ENCODE measurements at places on chromosomes 3 and 15.

GRCh38 chr15:78872155-78872971, at the start of gene MORF4L1:
Gene MORF4L1 (plus strand): TSS chr15:78872890. CDS start chr15:78873018, 128 bp downstream.
- peak; percentile 81 for DNase-seq

- DNase-seq, result peak; percentile 47
Measured at GRCh38 chr15:69997813-69998212, 99.9 kb downstream of the TLE3 start.

GRCh38 chr3:24601066-24601939, 106.7 kb upstream of the THRB start:
- no peak for DNase-seq

- no peak for DNase-seq
Measured at GRCh38 chr3:193677734-193678133, 84.7 kb downstream of the OPA1 start.

- DNase-seq, result no peak
Measured at GRCh38 chr3:158765518-158766205, 33.4 kb upstream of the RARRES1 start.

DNA sequence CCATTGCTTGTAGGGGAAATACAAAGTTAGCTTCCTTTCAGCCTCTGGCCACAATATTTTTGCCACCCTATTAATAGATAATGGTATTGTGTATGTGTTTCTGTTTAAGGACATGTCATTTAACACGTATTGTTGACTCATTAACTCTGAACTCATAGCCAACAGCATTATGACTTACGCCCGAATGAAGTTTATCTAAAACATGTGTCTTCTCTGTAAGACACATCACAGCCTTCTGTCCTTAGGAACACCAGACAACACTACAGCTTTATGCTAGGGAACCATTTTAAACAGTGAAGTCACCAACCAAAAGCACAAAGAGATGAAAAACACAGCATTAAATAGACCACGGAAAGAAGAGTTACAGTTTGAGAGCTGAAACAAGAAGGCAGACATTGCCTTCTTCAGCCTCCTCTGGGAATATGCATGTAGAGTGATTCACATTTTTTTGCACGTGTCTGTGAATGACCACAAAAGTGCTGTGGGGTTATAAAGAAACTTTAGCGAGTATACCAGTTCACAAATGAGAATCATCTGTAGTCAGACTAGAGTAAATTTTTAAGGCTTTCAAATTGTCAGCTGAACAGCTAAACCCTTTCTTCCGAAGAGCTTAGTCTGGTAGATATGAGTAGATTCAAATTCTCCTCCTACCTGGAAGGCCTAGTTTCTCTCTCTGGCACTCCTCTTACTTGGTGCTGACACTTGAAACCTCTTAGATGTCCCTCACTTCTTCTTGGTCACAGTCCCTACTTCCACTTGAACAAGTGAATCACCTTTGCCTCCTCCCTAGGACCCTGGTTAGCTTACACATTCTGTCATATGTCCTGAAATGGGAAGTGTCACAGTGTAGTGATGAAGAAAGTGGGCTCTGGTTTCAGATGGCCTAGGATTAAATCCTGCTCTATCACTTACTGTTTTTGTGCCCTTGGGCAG, 32.2 kb downstream of the MCTP2 start:
- no peak for DNase-seq

DNA sequence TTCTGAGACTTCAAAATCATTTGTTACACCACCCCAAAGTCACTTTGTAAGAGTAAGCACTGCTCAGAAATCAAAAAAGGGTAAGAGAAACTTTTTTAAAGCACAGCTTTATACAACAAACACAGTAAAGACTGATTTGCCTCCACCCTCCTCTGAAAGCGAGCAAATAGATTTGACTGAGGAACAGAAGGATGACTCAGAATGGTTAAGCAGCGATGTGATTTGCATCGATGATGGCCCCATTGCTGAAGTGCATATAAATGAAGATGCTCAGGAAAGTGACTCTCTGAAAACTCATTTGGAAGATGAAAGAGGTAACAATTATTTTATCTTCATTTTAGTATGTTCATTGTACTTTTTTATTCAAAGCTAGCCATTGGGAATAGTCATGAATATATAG, 32.6 kb downstream of the BLM start:
- no peak for DNase-seq

DNA sequence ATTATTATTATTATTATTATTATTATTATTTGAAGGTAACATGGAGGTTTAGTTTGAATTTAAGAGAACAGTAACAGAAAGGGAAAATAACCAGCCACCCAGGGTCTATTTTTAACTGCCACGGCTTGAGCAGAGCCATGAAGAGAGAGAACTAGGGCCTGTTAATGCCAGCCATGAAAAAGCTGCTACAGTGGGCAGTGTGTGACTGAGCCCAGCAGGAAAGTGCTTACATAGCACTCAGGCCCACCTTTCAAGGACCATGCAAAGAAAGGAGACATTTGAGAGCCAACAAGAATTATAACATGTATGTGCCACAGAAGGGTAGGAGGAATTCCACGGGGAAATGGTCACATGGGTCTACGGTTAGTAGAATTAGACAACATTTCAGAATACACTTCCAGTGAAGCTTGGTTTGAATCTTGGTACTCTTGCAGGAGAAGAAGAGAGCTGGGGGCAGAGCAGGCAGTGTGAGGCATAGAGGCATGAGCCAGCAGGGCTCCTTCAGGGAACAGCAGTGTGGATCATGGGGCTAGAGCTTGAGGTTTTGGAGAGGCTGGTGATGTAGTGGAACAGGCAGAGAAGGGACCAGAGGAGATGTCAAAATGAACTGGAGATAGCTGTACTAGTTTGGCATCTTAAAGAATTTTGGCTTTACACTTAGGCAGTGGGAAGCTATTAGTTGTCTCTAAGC, 140.7 kb downstream of the CMSS1 start:
- DNase-seq, result no peak

GRCh38 chr3:23481011-23481615, 278.0 kb downstream of the UBE2E2 start:
- DNase-seq, result no peak

DNA sequence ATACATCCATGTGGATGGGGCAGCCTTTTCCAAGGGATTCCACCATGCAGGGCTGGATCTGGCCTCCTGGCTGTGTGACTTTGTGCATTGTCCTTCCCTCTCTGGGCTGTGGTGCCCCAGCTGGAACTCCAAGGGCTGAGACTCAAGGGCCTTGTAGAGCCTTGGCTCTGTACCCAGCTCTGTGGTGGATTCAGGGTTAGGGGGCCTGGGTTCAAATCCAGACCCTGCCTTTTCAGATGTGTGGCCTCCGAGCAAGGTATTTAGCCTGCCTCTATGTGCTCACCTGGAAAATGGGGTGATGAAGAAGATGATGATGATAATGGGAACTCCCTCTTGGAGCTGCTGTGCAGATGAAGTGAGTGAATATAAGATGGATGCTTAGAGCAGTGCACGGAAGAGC, 161.9 kb downstream of the WNT7A start:
- no peak for DNase-seq

DNA sequence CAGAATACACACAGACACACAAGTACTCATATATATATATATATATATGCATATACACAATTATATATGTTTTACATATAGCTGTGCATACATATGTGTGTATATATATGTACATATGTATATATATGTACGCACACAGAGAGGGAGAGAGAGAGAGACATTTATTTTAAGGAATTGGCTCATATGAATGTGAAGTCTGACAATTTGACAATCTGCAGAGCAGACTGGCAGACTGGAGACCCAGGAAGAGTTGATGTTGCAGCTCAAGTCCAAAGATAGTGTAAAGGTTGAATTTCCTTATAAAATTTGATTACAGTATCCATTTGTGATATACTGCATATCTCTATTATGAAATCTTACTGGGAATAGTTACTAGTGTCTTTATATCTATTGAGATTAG, 1330.3 kb upstream of the CADM2 start:
- DNase-seq, result no peak

GRCh38 chr3:157830556-157831236, 275.5 kb downstream of the SHOX2 start:
- no peak for DNase-seq

DNA sequence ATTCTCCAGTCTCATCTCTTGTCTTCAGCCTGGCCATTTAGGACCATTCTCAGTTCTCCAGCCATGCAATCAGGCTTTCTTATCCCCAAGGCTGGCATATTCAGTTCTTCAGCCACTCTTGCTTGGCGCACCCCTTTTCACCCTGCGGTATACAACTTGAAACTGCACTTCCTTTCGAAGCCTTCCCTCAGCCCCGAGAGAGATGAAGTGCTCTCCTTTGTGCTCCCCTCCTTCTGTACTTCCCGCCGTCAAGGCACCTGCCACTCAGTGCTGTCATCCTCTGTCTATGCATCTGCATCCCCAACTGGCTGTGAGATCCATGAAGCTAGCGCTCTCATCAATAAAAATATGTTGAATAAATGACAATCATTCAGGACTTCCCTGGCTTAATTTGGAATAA, 45.7 kb downstream of the MORC1 start:
- DNase-seq, result no peak

GRCh38 chr3:3468596-3468995, 289.1 kb upstream of the CRBN start:
- DNase-seq, result no peak

GRCh38 chr15:70327856-70328678, 230.3 kb upstream of the TLE3 start:
- DNase-seq, result no peak

DNA sequence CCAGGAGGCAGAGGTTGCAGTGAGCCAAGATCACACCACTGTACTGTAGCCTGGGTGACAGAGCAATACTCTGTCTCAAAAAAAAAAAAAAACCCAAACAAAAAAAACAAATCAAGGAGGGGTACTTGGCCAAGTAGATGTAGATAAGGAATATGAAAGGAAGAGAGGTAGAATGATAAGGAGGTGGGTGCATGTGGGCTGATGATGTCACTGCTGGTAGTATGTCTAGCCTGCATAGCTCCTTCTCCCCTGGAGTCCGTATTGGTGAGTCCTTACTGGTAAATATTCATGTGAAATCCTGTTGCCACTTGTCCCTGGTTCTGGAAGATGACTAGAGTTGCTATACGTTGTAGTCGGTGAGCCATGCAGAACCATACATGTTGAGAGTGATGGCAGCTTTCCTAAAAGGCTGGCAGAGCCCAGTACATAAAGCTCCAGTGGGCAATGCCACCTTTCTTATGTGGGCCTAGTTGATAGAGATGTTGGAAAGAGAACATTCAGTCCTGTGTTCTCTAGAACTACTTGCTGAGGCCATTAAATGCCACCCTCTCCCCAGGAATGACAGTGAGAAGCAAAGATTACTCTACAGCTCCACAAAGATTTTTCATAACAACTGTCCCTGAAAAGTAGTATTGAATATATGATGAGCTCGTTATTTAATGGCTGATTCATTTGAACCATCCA, 11.0 kb downstream of the KAT2B start:
- no peak for DNase-seq

GRCh38 chr15:76062286-76062685, 2.5 kb downstream of the TMEM266 start:
- no peak for DNase-seq

DNA sequence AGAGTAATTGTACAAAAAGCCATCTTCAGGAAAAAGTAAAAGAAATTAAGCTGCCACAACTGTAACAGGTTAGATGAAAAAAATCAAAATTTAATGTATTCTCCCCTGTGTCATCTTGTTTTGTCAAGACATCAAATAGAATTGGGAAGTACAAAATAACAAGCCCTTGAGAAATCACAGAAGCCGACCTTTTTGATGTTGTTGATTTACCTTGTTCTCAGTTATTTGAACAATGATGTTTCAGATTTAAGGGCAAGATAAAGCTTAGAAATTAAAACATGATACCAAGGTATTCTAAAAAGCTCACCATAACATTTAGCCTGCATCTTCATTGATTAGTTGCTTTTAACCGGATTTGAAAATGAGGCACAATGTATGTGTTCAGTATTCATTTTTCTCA, 523.0 kb downstream of the FOXP1 start:
- DNase-seq, result no peak

GRCh38 chr3:122497425-122497824, 17.3 kb downstream of the KPNA1 start:
- DNase-seq, result no peak

GRCh38 chr3:141796081-141796888, 33.1 kb downstream of the GRK7 start:
- DNase-seq, result no peak

GRCh38 chr3:175612487-175613196, 753.5 kb downstream of the NAALADL2 start:
- no peak for DNase-seq

DNA sequence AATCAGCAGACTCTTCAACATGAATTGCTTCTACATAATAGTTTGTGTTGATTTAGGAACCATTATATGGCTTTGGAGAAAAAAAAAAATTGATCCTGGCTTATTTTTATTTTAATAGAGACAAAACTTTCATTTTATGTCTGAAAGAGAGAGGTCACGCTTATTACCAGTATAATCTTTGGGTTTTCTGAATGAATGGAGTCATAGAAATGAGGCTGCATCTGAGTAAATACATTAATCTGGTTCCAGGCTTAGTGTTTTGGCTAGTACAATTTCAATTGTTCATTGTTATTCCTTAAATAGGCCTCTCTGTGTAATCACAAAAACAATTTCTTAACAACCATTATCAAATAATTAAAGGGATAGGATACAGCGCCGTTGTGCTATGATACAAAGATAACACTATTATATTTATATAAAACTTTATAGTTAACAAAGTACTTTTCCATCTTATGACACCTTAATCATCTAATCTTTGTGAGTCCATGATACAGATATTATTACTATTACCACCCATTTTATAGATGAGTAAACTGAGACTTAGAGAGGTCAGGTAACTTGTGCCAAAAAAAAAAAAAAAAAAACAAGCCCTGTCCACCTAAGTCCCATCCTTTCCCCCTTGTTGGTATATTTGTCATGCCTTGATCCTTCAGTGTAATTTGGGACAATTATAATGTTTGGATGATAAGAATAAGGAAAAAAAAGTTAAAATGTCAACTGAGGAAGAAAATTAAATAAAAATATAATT, 41.8 kb upstream of the GOLM2 start:
- DNase-seq, result no peak

GRCh38 chr15:70508561-70509281, 254.6 kb downstream of the UACA start:
- DNase-seq, result no peak

GRCh38 chr3:131883086-131883485, 151.7 kb downstream of the CPNE4 start:
- no peak for DNase-seq

- DNase-seq, result no peak
Measured at GRCh38 chr3:180078592-180078991, 41.9 kb upstream of the PEX5L start.

DNA sequence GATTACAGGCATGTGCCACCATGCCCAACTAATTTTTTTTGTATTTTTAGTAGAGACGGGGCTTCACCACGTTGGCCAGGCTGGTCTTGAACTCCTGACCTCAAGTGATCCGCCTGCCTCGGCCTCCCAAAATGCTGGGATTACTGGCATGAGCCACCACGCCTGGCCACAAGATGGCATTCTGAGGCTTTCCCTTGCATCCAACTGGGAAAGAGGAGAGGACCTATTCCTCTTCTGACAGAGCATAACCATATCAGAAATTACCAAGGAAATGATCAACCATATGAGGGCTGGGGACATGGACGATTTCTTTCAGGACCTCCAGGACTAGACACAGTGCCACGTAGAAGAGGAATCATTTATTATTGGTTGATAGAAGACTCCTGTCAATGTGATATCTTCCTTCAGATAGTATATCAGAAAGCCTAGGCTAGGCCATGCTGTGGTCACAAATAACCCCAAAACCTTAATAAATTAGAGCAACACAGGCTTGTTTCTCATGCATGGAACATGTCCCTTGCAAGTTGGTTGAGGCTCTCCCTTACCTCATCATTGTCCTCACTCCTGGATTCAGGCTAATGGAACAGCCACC, 372.3 kb upstream of the IL12A start:
- peak; percentile 14 for DNase-seq

Data from NCI-H1105 (cell line).